Psoas muscle (tissue), 8 donors: ENCODE measurements at places on chromosomes 12 and 14. TPM values are rescaled to one million over a fixed set of nuclear protein-coding genes. Genes with fewer than 3 reads are reported as not detected.

Gene ZNF740
- total RNA-seq: 22.8 TPM

Gene MYH6
- total RNA-seq: 138 TPM

GRCh38 chr12:5969156-5969973 lies 24.3 kb upstream of the ANO2 start:
- H3K27ac ChIP-seq: no peak overlapping the region
- DNase-seq: no peak
- H3K4me3 ChIP-seq: no peak overlapping the region
- peaks cover 12% of the 10 kb centered on the region for H3K27me3 ChIP-seq
- no peaks in the 10 kb centered on the region for H3K4me1 ChIP-seq
- H3K36me3 ChIP-seq: no peaks in the 10 kb centered on the region

DNA sequence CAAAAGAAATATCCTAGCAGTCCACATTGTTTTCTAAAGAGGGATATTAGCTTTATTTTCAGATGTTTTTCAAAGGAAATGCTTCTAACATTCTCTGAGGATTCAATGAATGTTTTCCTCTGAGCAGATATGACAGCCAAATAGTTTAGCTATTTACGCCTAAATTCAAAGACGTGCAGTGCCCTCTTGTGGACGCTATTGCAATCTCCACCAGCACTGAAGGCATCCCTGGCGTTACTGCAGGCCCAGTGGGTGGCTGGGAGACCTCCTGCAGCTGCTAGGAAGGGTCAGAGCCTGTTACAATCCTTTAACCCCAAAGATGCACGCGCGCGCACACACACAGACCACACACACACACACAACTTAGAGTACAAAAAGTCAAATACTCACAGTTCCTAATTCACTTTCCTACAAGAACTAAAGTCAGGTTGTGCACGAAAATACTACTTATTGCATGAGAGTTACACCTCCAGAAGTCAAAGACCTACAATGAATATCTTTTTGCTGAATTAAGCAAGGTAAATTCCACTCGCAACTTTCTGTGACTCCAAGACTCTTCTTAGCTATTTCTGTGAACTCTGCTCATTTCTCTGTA lies 589.3 kb upstream of the TMEM132C start:
- peak; percentile 58 for DNase-seq
- no peak overlapping the region for H3K4me3 ChIP-seq
- no peaks in the 10 kb centered on the region for H3K4me1 ChIP-seq
- H3K27ac ChIP-seq: no peak overlapping the region
- H3K27me3 ChIP-seq: no peaks in the 10 kb centered on the region

Gene LHX5
- total RNA-seq: not detected

DNA sequence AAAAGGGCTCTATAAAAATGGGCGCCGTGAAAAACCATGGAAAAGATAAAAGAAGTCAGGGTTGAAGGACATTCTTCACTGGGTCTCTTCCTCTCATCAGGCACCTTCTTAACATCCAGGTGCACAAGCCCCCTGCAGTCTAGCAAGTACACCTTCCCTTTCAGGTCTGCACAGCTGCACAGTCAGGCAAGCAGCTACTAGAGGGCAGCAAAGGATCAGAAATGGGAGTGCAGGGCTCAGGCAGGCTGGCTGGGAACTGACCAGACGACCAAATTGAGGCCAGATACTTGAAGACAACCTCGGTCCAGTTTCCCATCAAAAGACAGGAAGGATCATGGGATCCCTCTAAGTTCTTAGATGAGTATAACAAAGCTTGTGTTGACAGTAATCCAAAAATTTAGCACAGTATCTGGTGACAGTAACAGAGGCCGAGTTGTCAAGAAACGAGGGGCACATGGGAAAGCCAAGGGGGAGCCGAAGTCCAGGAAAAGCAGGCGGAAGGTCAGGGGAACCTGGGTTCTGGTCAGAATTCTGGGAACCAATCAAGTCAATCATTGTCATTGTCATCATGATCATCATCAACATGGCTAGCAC lies 10.1 kb upstream of the GRIP1 start:
- no peaks in the 10 kb centered on the region for H3K36me3 ChIP-seq
- no peak overlapping the region for H3K4me3 ChIP-seq
- H3K27me3 ChIP-seq: peaks cover 4% of the 10 kb centered on the region
- no peaks in the 10 kb centered on the region for H3K4me1 ChIP-seq

GRCh38 chr12:52125476-52125900 lies 46.0 kb downstream of the SMIM41 start:
- H3K4me1 ChIP-seq: no peaks in the 10 kb centered on the region
- no peaks in the 10 kb centered on the region for H3K27me3 ChIP-seq
- no peak overlapping the region for H3K4me3 ChIP-seq
- no peak overlapping the region for H3K27ac ChIP-seq

GRCh38 chr14:59754256-59754655 lies 116.3 kb downstream of the RTN1 start:
- no peaks in the 10 kb centered on the region for H3K27me3 ChIP-seq
- no peak overlapping the region for H3K4me3 ChIP-seq
- H3K27ac ChIP-seq: no peak overlapping the region
- no peaks in the 10 kb centered on the region for H3K4me1 ChIP-seq
- no peaks in the 10 kb centered on the region for H3K36me3 ChIP-seq

DNA sequence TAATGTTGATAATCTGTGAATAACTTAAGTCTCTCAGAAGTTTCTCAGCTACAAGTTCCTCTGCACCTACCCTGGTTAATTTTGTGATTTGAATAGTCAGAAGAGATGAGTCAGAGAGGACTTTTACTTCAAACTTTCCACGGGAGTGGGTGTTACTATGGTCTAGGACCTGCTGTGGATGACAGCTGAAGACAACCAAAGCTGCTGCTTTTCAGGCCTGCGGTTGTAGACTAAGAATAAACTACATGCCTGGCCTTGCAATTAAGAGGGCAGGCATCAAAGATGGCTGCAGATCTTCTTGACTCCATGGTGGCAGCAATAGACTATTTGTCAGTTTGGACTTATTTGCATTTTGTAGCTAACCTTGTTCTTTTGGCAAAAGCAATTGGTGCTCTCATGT lies 227.1 kb upstream of the KRR1 start:
- H3K4me3 ChIP-seq: no peak overlapping the region
- DNase-seq: no peak
- H3K27me3 ChIP-seq: no peaks in the 10 kb centered on the region
- H3K36me3 ChIP-seq: no peaks in the 10 kb centered on the region

GRCh38 chr14:50039734-50040400 lies 76.5 kb downstream of the VCPKMT start:
- no peak overlapping the region for H3K4me3 ChIP-seq
- no peaks in the 10 kb centered on the region for H3K4me1 ChIP-seq
- H3K36me3 ChIP-seq: no peaks in the 10 kb centered on the region
- no peaks in the 10 kb centered on the region for H3K27me3 ChIP-seq
- DNase-seq: peak; percentile 32

- no peak for DNase-seq
- H3K36me3 ChIP-seq: no peaks in the 10 kb centered on the region
- H3K4me1 ChIP-seq: no peaks in the 10 kb centered on the region
- H3K27me3 ChIP-seq: no peaks in the 10 kb centered on the region
Measured at GRCh38 chr12:116427200-116427930, 131.8 kb upstream of the MAP1LC3B2 start.
